Lung (tissue), 17 donors: ENCODE measurements at places on chromosomes 3 and 15.

DNA sequence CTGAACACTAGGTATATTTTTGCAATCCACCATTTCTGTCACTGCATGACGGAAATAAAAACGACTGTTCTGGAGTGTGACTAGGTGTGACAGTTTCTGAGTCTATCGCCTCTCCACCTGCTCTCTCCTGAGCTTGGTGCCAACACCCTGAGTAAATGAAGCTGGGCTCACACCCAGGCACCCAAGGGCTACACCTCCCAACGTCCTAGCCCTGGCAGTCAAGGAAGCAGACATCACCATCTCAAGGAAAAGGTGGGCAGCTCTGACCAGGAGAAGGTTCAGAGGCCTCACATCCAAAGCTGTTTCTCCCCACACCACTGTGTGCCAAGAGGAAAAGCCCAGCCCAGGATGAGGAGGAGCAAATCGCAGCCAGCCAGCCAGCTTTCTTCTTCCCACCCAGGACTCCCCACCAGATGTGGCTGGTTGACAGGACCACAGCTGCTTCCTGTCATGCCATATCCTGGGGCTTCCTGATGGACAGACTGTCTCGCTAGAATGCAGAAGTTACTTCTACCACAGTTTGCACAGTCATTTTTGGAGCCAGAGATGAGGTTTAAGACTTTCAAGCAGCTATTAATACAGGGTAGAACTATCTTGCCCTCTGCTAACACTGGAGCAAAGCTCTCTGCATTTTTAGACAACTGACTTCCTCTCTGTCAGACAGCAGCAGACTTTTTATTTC, 3.3 kb downstream of the SCAMP2 start:
- DNase-seq: peak; percentile 79

- no peak for DNase-seq
Measured at GRCh38 chr3:49721896-49722781, 1.6 kb downstream of the GMPPB start.

GRCh38 chr3:33063651-33064051, 33.3 kb downstream of the GLB1 start:
- DNase-seq: no peak

DNA sequence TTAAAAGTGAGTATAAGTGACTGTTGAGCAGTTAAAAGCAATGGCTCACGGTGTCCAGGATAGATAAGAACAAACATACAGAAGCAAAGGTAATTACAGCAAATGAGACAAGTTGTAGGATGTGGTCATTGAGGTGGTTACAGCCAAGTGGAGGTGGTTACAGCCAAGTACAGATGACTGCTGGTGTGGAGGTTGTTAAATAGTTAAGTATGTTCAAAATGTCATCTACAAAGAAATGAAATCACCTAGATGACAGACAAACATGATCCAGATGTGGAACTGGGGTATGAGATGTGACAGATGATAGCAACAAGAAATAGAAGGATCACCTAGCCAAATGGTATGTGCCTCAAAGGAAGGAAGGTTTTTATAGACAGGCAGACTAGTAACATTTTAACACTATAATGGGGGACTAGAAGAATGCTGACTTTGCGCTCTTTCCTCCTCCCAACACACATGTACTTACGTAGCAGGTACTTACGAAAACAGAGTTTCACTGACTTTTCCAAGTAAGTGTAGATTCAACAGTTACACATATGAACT, 6.8 kb upstream of the ANKRD28 start:
- no peak for DNase-seq

DNA sequence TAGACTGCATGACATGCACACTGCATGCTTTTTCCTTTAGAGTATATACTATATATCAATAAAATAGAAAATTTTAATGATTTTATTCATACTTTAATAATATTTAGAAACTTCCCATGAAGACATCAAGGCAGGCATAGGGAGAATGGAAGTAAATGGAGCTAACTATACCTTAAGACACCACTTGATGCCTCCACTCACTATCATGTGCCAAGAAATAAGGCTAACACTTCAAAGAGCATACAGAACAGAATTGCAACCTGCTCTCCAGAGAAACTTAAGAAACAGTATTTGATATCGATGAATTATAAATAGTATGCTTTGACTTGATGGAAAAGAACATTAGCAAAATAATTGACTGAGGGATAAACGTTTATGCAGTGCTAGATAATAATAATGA, 192.6 kb upstream of the MBNL1 start:
- DNase-seq: no peak

GRCh38 chr3:84961521-84962255, 2.9 kb downstream of the CADM2 start:
- peak; percentile 40 for DNase-seq
